ENCODE measurements at places on chromosomes 4 and X.

DNA sequence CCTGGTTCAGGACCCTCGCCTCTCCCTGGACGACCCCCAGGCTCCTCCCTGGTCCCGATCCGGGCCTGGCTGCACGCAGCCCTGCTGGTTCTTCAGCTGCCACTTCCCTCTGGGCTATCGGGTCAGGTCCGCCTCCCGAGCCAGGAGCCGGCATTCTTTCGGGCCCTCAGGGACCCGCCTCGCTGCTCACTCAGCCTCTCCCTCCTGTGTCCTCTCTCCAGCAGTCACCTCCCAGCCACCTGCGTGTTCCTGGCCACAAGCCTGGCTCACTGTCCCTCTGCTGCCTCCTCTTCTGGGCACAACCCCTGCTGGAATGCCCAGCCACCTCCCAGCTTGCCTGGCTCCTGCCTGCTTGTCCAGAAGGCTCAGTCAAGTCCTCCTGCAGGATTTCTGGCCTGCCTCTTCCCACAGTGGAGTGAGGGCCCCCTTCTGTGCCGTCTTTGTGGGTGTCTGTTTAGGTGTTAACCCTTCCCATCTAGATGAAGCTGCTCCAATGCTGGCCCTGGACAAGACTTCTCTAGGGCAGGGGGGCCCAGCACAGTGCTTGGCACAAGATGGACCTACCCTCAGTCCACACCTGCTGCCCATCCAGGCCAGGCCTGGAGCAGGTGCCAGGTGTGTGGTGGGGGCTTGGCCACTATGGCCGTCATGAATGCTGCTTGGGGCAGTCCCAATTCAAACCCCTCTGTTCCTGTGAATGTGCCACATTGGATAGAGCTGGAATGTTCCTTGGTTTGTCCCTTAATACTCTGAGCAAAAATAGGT is 2.2 kb downstream of the WFS1 start:
- DNase-seq = no peak

- no peak for DNase-seq
These were observed 12.8 kb downstream of the ZFP42 start for GRCh38 chr4:188008377-188008776.

- DNase-seq = no peak
These were observed 38.7 kb upstream of the DCLK2 start for GRCh38 chr4:150039274-150040127.

DNA sequence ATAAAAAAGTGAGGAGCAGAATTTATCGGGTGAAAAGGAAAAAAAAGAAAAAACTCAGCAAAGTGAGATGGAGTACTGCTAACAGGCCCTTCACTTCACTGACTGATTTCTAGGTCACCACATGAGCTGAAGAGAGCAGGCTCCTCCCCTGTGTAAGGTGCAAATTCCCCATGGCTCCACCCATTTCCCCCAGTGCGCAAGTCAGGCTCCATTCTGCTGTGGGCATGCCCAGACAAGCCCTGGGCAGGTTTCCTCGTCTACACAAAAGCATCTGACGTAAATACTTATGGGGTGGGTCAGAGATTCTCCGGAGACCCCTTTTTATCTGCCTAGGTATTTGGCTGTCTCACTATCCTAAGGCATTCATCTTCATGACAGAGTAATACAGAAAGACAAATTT is 157.9 kb downstream of the MAGEB5 start:
- DNase-seq = no peak

DNA sequence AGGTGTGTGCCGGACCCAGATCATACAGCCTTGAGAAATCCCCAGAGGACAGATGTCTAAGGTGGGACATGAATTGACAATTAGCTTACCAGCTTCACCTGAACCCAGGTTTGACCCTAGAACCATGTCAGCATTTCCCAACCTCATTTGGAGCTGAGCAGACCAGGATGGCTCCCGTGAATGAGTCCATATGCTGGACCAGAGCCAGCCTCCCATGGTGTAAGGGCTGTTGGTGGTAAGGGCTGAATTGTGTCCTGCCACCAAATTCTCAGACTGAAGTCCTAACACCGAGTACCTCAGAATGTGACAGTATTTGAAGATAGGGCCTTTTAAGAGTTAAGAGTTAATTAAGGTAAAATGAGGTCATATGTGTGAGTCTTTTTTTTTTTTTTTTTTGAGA is 88.3 kb downstream of the SLC34A2 start:
- no peak for DNase-seq

DNA sequence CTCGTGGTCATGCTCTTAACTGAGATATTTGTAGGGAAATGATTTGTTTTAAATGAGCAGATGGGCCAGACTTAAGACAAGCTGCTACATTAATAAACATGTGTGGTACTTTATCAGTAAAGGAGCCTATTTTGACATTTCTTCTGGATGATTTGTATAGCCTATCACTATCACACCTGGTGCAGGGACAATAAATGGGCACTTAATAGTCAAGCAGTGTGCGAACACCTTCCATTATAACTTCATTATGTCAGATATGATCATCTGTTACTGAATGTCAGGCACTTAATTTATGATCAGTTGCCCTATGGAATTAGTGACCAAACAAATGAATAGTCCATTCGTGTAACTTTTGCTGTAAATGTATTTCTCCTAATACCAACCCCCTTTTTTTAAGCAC is 628.8 kb downstream of the ADGRL3 start:
- no peak for DNase-seq

- DNase-seq = no peak
These were observed 70.4 kb downstream of the LDB2 start for GRCh38 chr4:16827794-16828724.

DNA sequence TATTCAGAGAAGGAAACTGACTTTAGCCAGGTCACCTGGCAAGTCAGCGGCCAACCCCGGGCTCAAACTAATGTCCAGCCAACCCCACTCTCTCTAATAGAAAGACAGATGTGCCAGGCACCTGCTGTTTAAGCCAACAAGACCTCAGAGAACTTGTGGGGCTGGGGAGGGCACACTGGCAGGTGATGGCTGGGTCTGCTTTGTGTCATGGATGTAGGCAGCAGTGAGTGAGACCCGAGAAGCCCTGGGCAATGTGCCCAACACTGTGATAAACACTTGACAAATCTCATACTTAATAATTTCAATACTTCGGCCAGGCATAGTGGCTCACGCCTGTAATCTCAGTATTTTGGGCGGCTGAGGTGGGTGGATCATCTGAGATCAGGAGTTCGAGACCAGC is 9.0 kb upstream of the CD99L2 start:
- DNase-seq = no peak

DNA sequence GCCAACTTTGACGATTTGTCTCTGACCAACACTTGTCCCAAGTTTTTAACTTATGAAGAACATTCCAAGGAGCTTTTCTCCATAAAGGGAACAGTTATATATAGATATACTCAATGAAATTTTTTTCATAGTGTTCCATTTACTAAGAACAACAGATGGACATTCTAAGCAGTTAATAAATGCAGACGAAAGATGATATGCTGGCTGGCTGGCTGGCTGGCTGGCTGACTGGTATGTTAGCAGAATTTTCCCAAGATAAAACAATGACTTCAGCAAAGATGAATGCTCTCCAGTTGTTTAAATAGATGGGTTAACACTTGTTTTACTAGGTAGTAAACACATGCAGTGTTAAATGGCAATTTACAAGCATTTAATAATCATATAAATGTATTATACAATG is 62.2 kb downstream of the SPANXN3 start:
- DNase-seq = no peak

GRCh38 chrX:47446431-47446830 is 36.6 kb downstream of the ZNF41 start:
- DNase-seq = no peak

DNA sequence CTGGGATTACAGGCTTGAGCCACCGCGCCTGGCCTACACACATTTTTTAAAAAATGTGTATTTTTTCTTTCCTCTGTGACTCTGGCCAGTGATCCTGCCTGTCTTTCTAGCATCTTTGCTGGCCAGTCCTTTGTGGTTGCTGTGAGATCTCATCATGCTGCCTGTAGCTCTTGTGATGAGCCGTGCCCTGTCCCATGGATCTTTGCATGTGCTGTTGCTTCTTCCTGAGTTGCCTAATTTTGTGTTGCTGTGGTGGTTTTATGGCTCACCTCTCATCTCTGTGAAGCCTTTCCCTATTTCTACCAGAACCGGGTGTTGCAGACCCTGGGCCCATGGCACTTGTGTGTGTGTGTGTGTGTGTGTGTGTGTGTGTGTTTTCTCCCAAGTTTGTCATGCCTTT is 8.3 kb downstream of the NSD2 start:
- no peak for DNase-seq

GRCh38 chrX:107978707-107979307 is 3.4 kb downstream of the TEX13B start:
- DNase-seq = no peak

GRCh38 chrX:11704725-11705495 is 39.2 kb upstream of the ARHGAP6 start:
- DNase-seq = no peak

- peak; percentile 57 for DNase-seq
These were observed 112.3 kb downstream of the KLHL8 start for GRCh38 chr4:87108142-87108546.

- peak; percentile 92 for DNase-seq
These were observed 23.5 kb upstream of the IL2 start for GRCh38 chr4:122479935-122480416.

- no peak for DNase-seq
These were observed 50.7 kb upstream of the NOCT start for GRCh38 chr4:138964716-138965426.

DNA sequence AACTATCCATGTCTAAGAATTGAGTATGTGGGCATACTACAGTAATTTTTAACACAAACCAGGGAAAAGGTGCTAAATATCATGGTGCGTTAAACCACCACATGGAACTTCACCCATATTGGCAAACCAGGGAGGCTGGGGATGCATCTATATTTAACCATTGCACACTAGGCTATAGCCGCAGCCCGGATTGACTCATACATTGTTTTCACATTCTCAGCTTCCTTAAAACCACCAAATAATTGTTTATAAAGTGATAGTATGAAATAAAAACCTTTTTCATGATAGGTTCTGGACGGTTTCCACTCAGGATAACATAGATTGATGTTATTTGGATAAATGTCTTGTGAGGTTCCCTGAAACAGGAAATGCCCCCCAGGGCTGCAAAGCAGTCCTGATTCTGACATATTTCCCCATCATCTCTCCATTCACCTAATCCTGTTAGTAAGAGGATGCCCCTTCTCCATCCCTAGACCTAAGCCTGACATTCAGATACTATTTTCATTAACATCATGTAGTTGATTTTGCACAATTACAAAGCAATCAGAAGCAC is 7.9 kb downstream of the COL25A1 start:
- peak; percentile 16 for DNase-seq

DNA sequence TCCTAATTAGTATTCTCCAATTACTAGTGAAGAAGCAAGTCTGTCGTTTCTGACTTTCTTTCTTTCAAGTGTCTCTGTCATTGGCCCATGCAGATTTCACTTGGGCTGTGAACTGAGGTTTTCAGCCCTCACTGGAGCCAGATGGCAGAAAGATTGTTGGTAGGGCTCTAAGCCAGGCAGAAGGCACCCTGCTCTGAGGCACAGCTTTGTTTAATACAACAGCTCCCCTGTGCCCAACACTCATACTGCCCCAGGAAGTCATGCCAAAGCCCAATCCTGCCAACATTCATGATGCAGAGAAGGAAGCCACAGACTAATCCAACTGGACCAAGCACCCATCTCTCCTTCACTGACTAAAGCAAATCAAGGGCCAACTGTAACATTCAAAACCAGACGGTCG is 117.1 kb upstream of the FRG1 start:
- no peak for DNase-seq

GRCh38 chrX:23365541-23365940 is 30.9 kb downstream of the PTCHD1 start:
- DNase-seq = no peak

DNA sequence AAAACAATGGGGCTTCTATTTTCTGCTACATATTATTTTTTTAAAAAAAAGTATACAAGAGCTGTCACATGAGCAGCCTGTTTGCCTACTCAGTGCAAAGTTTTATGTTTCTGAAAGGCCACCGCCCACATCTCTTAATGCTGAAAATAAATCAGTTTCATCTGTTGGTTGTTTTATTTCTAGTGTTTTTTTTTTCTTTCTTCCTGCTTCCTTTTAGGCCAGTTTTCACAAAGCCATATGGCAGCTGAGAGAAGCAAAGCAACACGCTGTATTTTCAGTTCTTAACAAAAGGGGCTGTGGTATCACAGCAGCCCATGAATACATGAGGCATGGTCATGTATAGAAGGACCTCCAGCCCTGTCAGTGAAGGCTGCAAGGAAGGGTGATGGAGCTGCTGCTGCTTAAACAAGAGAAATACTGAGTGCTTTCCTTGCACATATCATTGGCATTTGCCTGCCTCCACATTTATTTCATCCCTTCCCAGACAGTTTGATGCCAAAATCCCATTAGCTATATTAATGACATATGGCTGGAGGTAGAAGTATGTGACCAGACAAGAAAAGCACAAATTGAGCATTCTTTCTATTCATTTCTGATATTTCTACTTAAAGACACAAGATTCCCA is 172.5 kb downstream of the PCDH18 start:
- DNase-seq = no peak

GRCh38 chr4:14392378-14392777 is 609.9 kb upstream of the CPEB2 start:
- DNase-seq = no peak

- no peak for DNase-seq
These were observed 71.4 kb downstream of the GATB start for GRCh38 chr4:151689211-151689991.

- DNase-seq = no peak
These were observed 1493.8 kb upstream of the IGFBP7 start for GRCh38 chr4:58603951-58604350.

DNA sequence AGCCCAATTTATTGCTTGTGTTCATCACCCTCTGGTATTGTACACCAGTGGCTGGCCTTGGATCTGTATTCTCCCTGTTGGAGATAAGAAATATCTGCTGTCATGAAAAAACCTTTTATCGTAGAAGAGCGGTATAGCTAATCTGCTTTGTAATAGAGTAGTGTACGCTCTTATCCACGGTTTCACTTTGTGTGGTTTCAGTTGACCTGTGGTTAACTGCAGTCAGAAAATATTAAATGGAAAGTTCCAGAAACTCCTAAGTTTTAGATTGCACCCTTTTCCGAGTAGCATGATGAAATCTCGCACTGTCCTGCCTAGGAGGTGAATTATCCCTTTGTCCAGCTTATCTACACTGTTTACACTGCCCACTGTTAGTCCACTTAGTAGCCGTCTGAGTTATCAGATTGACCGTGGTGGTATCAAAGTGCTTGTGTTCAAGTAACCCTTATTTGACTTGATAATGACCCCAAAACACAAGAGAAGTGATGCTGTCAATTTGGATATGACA is 42.4 kb downstream of the KDM6A start:
- DNase-seq = peak; percentile 45

GRCh38 chrX:9701790-9702189 is 63.9 kb downstream of the GPR143 start:
- no peak for DNase-seq

DNA sequence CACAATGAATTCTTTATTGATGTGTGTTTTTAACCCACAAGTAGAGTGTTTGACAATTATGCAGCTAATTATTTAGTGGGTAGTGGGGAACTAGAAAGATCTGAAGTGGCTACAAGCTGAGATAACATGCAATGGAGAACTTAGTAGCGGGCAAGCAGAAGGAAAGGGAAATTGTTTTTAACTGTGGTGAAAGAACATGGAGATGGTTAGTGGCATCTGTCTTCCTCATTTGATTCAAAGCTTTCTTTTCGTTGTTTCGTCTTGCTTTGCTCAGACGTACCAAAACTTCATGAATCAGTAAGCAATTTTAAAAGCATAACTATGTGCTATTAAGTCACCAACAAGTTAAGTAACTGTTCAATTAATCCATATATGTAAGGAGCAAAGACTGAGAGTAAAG is 169.9 kb downstream of the BANK1 start:
- DNase-seq = no peak

Data from NCI-H226 (cell line).